ENCODE measurements at places on chromosomes 6 and 20. TPM values are rescaled to one million over a fixed set of nuclear protein-coding genes. Genes with fewer than 3 reads are reported as not detected.

- H3K36me3 ChIP-seq: no peaks in the 10 kb centered on the region
- H3K27me3 ChIP-seq: no peaks in the 10 kb centered on the region
- no peak overlapping the region for H3K27ac ChIP-seq
- DNase-seq: no peak
- H3K4me3 ChIP-seq: no peak overlapping the region
- no peaks in the 10 kb centered on the region for H3K4me1 ChIP-seq
These were observed 254.9 kb downstream of the TAF4 start for GRCh38 chr20:61810738-61811135.

- peaks cover 7% of the 10 kb centered on the region for H3K4me1 ChIP-seq
- H3K4me3 ChIP-seq: no peak overlapping the region
- H3K27me3 ChIP-seq: peaks cover 6% of the 10 kb centered on the region
- no peak for DNase-seq
- no peak overlapping the region for H3K27ac ChIP-seq
These were observed 43.3 kb downstream of the TMEM244 start for GRCh38 chr6:129817821-129818220.

- H3K4me1 ChIP-seq: peaks cover 9% of the 10 kb centered on the region
- H3K27ac ChIP-seq: no peak overlapping the region
- H3K36me3 ChIP-seq: no peaks in the 10 kb centered on the region
- H3K27me3 ChIP-seq: peaks cover 13% of the 10 kb centered on the region
These were observed 90.2 kb upstream of the TOX2 start for GRCh38 chr20:43824309-43825050.

DNA sequence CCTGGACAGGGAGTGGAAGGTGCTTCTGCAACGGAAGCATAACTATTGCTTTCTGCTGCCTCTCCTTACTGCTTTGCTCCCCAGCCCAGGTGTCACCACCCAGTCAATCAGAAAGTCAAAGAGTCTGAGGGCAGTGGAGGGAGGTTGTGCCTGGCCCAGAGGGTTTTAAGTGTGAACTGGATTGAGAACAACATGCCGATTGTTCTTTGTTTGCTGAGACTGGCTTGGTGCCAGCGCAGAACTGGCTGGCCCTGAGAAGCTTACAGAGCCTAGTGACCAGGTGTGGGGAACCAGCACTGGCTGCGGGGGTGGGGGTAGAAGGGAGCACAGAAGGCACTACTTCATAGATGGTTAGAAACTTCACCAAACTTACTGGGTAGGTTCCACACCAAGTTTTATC, 31.1 kb upstream of the ENPP4 start:
- peaks cover 2% of the 10 kb centered on the region for H3K27me3 ChIP-seq
- peaks cover 12% of the 10 kb centered on the region for H3K4me1 ChIP-seq
- no peak for DNase-seq
- H3K4me3 ChIP-seq: no peak overlapping the region

DNA sequence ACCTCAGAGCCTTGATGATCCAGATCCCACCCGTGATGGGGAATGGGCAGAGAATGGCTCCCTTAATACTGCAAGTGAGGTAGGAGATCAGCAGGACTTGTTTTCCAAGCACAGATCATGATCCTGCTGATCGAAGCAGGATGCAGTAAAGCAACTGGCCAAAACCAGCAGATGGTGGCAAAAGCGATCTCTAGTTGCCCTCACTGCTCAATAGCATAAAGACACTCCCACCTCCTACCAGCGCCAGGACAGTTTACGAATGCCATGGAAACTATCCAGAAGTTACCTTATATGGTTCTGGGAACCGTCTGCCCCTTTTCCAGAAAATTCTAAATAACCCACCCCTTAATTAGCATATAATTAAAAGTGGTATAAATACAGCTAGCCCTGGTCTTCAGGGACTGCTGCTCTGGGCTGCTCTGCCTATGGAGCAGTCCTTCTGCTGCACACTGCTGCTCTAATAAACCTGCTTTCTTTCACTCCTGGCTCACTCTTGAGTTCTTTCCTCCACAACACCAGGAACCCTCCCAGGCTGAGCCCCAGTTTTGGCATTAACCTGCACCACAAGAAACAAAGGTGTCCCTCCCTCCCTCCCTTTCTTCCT, 415.8 kb downstream of the PREX1 start:
- H3K4me1 ChIP-seq: no peaks in the 10 kb centered on the region
- peaks cover 9% of the 10 kb centered on the region for H3K27me3 ChIP-seq
- no peak overlapping the region for H3K4me3 ChIP-seq
- no peak overlapping the region for H3K27ac ChIP-seq
- H3K36me3 ChIP-seq: no peaks in the 10 kb centered on the region

DNA sequence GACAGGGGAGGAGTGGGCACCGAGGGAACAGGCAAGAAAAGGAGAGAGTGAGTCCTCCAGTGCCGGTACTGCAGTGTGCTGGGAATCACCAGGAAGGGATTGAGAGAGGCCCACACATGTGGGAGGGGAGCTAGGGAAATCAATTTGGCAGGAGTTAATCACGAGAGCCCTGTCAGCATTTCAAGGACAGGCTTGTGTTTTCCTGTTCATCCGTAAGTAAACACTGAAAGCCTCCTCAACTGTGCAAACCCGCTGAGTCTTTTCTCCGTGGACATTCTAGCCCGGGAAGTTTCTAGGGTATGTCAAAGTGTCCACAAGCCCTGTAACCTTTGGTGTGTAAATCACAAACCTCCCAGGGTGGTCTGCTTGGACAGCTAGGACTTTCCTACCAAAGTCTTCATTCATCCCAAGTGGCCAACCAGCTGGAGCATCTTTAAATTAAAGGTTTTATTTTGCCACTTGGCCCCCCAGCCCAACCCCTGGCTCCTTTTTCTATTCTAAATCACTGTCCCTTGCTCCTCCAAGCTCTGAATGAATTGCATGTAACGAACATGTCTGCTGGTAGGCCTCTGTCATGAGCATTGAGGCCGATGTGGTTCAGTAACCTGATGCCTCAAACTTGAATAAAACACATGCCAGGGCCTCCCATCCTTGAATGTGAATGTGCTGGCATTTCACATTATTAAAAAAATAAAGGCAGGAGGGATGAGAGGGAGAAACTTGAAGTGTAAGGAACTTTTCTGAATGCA, 149.1 kb downstream of the ZNF217 start:
- H3K36me3 ChIP-seq: peaks cover 3% of the 10 kb centered on the region
- H3K27ac ChIP-seq: no peak overlapping the region
- no peak for DNase-seq
- no peaks in the 10 kb centered on the region for H3K27me3 ChIP-seq
- no peak overlapping the region for H3K4me3 ChIP-seq
- H3K4me1 ChIP-seq: no peaks in the 10 kb centered on the region

DNA sequence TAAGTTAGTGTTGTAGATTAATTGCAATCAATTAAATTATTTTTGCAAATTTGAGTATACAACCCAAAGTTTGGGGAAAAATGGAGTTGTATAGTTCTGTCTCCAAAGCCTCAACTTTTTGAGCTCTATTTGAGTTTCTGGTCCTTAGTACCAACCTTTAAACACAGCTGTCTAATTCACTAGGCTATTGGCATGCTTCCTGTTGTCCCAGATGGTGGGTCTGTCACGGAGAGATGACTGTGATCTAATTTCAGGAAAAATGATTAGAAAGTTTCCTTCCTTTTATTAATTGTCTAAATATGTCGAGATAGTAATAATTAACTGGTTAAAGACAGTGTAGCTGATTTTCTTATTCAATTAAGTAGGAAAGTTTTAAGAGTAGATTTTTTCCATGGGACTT, 109.6 kb downstream of the SCAF8 start:
- H3K4me1 ChIP-seq: peaks cover 39% of the 10 kb centered on the region
- H3K27me3 ChIP-seq: no peaks in the 10 kb centered on the region
- H3K4me3 ChIP-seq: no peak overlapping the region
- H3K36me3 ChIP-seq: peaks cover 13% of the 10 kb centered on the region

DNA sequence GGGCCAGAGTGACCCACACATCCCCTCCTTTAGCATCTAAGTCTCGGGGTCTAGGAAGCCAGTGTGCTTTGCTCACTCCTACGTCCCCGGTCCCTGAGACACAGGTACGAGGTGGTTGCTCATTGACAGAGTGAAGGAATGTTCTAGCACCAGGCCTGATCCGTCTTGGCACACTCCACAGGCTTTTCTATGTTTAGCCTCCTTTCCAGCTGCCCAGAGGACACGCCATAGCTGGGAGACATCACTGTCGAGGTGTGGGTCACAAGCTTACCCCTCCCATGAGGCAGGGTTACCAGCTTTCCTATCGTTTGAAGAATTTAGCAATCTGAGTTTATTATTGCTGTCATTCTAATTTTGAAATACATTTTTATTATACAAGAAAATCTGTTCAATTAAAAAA, 30.4 kb upstream of the IER3 start:
- H3K4me3 ChIP-seq: no peak overlapping the region
- no peak overlapping the region for H3K27ac ChIP-seq
- H3K27me3 ChIP-seq: no peaks in the 10 kb centered on the region
- H3K4me1 ChIP-seq: peaks cover 69% of the 10 kb centered on the region

- H3K27me3 ChIP-seq: no peaks in the 10 kb centered on the region
- no peak for DNase-seq
- H3K4me3 ChIP-seq: no peak overlapping the region
- no peak overlapping the region for H3K27ac ChIP-seq
- H3K36me3 ChIP-seq: no peaks in the 10 kb centered on the region
These were observed 160.4 kb downstream of the PACRG start for GRCh38 chr6:162887981-162888689.

GRCh38 chr6:155542036-155542435, 86.4 kb upstream of the NOX3 start:
- no peak overlapping the region for H3K4me3 ChIP-seq
- peaks cover 3% of the 10 kb centered on the region for H3K27me3 ChIP-seq
- no peak for DNase-seq
- H3K36me3 ChIP-seq: no peaks in the 10 kb centered on the region
- peaks cover 3% of the 10 kb centered on the region for H3K4me1 ChIP-seq

GRCh38 chr20:21100578-21101452, 5.3 kb downstream of the LINC00237 start:
- H3K27ac ChIP-seq: peak overlapping the region; percentile 91
- peak overlapping the region; percentile 80 for H3K4me3 ChIP-seq
- H3K36me3 ChIP-seq: peaks cover 1% of the 10 kb centered on the region
- peaks cover 72% of the 10 kb centered on the region for H3K27me3 ChIP-seq

- H3K27me3 ChIP-seq: peaks cover 65% of the 10 kb centered on the region
- DNase-seq: peak; percentile 78
- H3K27ac ChIP-seq: no peak overlapping the region
These were observed 1.9 kb downstream of the GRM4 start for GRCh38 chr6:34143884-34144580.

GRCh38 chr20:48995589-48995988, 50.5 kb upstream of the CSE1L start:
- no peaks in the 10 kb centered on the region for H3K27me3 ChIP-seq
- H3K36me3 ChIP-seq: peaks cover 28% of the 10 kb centered on the region
- H3K4me3 ChIP-seq: no peak overlapping the region
- DNase-seq: no peak
- no peaks in the 10 kb centered on the region for H3K4me1 ChIP-seq

DNA sequence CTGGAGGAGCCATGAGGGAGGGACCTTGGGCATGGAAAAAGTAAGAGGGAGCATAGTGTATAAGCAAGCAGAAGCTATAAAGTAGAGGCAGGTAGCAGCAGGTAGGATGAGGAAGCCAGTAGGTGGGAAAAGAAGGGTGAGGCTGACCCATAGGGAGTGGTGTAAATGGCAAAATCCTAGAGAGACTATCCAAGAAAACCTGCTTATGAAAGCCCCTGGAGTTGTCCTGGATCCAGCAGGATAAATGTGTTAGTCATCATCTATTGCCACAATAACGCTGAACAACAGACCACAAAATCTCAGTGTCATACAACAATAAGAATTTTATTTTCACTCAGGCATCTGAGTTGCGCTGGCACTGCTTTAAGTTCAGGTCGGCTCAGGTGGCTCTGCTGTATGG, 30.2 kb downstream of the CHD6 start:
- no peak for DNase-seq
- H3K4me3 ChIP-seq: no peak overlapping the region
- H3K27ac ChIP-seq: no peak overlapping the region
- peaks cover 14% of the 10 kb centered on the region for H3K4me1 ChIP-seq
- H3K27me3 ChIP-seq: no peaks in the 10 kb centered on the region

DNA sequence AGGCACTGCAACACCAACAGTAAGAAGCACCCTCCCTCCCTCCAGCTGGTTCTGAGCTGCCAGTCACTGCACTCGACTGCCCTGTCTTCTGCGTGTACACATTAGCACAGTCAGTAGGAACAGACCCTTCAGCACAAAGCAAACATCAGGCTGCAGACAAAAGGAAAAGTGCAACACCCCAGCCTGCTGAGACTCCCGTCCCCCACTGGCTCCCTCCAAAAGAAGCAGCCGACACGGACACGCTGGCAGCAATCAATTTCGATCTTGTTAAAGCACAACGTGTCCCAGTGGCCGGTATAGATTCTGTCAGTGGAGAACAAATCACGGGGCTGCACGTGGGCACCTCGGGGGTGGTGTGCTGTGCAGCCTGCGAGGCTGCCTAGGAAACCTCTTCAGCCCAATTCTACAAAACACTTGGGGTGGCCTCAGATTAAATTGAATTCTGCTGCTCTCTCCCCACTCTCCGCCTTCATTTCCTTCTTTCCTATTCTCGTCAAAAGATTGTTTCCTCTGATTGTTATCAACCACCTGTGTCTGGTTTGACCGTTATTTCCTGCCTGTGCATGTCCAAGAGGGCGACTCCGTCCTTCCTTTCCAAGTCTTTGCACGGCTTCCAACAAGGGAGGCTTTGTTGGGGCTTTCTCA, 38.7 kb downstream of the TRAF3IP2 start:
- peaks cover 44% of the 10 kb centered on the region for H3K4me1 ChIP-seq
- peak; percentile 33 for DNase-seq
- no peak overlapping the region for H3K4me3 ChIP-seq
- H3K27me3 ChIP-seq: no peaks in the 10 kb centered on the region

GRCh38 chr20:61630816-61631215, 378.8 kb downstream of the CDH4 start:
- H3K36me3 ChIP-seq: no peaks in the 10 kb centered on the region
- H3K4me3 ChIP-seq: no peak overlapping the region
- no peak for DNase-seq

DNA sequence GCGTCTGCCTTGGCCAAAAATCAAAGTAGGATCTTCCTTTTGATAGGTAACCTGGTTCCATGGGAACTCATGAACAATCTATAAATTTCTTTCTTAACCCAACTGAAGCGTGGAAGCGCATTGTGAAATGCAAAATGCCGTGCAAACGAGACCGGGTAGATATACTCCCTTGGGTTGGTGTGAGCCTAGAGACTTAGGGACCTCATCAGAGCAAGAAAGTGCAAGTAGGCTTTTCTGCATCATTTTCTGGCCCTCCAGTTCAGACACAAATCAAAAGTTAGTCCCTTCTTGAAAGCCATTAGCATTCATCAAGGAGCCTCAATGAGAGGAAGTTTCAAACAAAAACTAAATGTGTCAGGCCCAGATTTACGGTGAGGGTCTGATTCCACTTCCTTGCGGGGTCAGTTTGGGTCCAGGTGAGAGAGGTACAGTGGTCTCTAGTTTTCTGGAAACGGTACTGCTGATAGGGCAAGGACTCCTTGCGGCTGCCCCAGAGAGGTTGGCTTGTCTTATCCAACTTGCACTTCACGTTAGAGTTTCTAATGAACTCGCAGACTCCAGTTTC, 5.3 kb upstream of the ZNF184 start:
- no peak for DNase-seq

Gene ACOT13
- 33.6 TPM for total RNA-seq

Gene WFDC5
- not detected for total RNA-seq

Gene ADGB
- not detected for total RNA-seq

Gene ACTR5
- 7.1 TPM for total RNA-seq

Gene CCN6
- not detected for total RNA-seq

Gene MMP24
- not detected for total RNA-seq

Gene HLA-DOA
- total RNA-seq: 6.4 TPM

Gene PAQR8
- total RNA-seq: 13.7 TPM

Gene PPIL6
- total RNA-seq: 0.27 TPM

Gene OPRM1
- total RNA-seq: not detected

Gene PNRC1
- 157 TPM for total RNA-seq

Gene STK4
- total RNA-seq: 154 TPM

Gene PTCRA
- total RNA-seq: not detected

Gene C2
- 0.99 TPM for total RNA-seq

Gene PACRG
- total RNA-seq: not detected

Gene SLC52A3
- total RNA-seq: not detected

Gene SLC22A3
- total RNA-seq: not detected

Gene KIF13A
- total RNA-seq: not detected
